Activated CD8-positive, alpha-beta memory T cell treated with anti-CD3 and anti-CD28 coated beads for 4 hours (primary cell): ENCODE measurements at places on chromosomes 5 and 9.

DNA sequence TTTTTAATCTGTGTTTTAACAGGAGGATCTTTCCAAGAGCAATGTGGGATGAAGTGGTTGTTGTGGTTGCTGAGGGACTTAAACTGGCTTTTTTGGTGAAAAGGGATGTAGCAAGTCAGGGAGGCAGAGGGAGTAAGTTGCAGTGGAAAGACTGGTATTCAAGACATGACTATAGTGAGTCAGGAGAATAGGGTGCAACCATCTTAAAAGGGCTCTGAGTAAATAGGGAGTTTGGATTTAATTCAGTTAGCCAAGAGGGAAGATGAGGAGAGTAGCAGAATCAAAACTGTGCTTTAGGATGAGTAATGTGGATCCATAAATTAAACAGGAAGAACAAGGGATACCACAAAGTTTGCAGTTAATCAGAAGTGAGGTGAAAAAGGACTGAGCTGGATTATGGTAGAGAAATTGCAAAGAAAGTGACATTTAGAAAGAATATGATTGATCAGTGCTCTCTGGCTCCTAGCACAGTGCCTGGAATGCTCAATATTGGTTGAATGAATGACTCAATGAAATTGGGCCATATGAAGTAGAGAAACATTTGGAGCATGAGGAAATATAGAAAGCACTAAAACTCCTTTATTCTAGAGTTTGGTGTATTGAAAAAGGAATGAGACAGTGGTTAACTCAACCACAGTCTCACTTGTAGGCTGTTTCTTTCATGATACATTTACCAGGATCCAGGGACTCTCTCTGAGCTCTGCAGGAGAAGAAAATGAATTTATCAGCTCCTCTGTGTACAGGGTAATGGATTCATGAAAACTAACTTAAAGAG, 5.1 kb downstream of the POLR3G start:
- DNase-seq = no peak

GRCh38 chr5:96432216-96433065, 607 bp downstream of the PCSK1 start:
- no peak for DNase-seq

DNA sequence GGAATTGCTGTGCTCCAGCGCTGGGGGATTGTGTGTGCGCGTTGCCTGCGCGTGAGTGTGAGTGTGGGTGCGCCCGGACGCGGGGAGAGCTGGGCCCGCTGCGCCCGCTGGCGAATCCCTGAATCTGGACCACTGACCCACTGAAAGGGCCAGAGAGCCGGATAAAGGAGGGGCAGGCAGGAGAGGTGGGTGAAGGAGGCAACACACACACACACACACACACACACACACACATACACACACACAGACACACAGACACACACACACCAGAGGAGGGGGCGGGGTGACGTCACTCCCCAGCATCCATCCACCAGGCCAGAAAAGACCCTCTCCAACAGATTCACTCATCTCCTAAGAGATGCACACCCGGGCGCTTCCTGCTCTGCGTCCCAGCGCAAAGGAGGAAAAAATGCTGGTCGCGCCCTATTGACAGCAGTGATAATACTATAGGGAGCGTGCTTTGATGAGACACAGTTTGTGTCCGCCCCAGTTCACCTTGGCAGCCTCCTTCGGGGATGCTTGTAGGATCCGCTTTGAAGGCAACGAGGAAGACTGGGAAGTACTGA, 1059.1 kb upstream of the DMAC1 start:
- DNase-seq = no peak

DNA sequence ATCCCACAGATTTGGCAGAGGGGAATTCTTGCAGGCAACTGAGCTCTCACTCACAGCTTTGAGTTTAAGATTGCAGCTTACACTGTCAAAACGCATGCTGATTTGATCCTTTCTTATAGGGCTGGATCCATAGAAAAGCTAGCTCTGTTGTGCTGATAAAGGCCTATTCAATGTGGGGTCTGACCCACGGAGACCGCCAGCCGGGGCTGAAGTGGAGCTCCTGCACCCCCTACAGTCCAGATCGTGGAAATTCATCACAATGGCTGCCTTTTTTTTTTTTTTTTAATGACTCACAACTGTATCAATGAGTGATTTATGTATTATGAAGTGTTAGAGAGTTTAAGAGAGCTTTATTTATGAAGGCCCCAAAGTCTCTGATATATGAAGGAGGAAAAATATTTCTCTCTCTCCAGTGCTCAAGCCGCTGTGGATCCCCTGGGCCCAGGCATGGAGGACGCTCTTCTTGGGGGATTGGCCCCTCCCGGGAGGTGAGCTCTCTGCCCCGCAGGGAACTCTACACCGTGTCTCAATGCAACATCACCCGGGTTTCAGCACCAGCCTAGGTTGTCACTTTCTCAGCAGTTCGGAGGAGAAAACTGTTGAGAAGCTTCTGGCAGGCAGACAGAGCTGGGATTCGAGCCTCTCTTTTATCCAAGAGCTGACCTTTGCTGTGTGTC, 700.2 kb downstream of the IRX1 start:
- DNase-seq = no peak

GRCh38 chr5:83645936-83646335, 74.7 kb downstream of the HAPLN1 start:
- DNase-seq = no peak

GRCh38 chr9:24044576-24044975, 218.5 kb upstream of the ELAVL2 start:
- no peak for DNase-seq

DNA sequence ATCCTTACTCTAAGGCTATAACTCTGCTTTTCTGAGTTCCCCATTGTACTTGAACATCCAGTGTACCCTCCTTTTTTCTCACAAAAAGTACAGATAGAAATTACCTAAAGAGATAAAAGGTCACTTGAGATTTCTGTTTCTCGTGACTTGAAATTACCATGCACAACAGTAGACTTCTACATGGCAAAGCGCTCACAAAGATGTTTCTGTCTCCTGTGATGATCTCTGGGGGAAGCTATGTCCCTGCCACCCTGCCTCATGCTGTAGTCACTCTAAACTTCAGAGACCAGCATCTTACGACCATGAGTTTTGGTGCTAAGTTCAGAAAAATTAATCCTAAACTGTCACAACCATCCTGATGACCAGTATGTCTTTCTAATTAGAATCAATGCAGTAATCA, 36.2 kb downstream of the NFIB start:
- DNase-seq = no peak

GRCh38 chr5:170720984-170721383, 62.5 kb upstream of the GABRP start:
- no peak for DNase-seq
